ENCODE measurements at places on chromosomes 2 and 18.

GRCh38 chr2:197168705-197169104 is 141.9 kb downstream of the ANKRD44 start:
- DNase-seq, result peak; percentile 76

DNA sequence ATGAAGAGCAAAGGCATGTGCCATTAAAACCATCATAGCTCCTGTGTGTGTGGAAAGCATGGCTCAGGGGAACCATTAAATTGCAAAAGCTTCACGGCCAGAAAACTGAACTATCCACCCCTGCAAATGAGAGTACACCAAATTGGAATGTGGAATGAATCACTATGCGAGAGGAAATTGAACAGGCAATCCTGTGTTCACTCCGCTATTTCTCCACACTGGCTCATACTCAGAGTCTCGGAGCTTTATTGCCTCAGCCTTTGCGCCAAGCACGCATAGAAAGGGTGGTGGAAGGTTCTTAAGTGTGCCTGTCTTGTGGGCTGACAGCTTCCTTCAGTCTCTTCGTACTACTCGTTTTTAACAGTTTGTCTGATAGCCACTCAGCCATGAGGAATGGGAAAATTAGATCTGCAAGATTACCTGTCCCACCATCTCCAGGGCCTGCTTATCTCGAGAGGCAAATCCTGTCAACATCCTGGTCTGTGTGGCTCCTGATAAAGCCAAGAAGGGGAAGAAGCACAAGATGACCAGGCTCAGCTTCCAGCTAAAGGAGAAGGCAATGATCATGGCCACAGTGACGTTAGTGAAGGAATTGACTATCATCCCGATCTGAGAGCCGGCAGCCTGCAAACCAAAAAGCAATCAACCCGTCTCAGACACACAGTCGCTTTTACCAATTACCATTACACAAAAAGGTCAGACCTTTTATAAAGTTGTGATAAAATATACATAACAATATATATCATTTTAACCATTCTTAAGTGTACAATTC is 34.9 kb downstream of the G6PC2 start:
- no peak for DNase-seq

DNA sequence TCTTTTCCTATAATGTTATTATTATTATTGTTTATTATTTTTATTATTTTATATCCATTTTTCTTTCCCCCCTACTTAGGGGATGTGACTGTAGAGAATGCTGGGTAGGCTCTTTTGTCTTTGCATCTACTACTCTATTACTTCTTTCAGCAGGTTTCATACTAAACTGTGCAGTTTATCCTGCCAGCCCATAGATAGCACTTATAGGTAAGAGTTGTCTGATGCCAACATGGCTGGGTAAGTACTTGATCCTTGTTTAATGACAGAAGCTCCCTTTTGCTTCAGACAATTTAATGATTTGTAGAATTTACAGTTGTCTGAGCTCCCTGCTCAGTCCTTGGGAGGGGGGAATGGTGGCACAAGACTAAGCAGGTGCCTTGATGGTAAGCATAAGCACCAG is 262.9 kb upstream of the CDH2 start:
- DNase-seq, result no peak

- no peak for DNase-seq
Measured at GRCh38 chr2:53075760-53076159, 691.8 kb upstream of the CHAC2 start.

- DNase-seq, result no peak
Measured at GRCh38 chr2:241349941-241350340, 6.1 kb upstream of the FARP2 start.

DNA sequence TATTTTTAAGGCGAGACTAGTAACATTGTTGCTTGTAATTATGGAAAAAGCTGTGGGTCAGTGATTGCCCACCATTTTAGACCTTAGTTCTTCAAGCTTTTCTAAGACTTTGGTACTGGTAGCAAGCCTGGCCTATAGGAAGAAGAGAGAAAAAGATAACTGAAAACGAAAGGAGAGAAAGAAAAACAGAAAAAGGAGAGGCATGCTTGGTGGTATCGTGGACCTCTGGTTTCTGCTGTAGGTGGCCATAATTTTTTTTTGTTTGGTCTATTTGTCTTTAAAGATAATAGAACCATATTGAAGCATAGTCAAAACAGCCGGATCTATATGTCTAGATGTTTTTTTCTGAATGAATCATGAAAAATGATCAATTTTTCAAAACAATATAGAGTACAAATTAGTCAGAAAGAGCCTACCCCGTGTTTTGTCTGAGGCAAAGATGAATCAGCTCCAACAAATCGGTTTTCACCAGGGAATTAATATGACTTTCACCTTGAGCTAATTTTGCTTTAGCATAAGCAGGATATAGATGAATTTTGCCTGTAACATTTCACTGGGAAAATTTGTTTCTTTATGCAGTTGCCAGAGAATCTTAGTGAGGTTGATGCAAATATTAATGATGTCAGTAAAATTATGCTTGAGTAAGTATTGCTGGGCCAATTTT is 45.7 kb downstream of the CCDC85A start:
- DNase-seq, result no peak

DNA sequence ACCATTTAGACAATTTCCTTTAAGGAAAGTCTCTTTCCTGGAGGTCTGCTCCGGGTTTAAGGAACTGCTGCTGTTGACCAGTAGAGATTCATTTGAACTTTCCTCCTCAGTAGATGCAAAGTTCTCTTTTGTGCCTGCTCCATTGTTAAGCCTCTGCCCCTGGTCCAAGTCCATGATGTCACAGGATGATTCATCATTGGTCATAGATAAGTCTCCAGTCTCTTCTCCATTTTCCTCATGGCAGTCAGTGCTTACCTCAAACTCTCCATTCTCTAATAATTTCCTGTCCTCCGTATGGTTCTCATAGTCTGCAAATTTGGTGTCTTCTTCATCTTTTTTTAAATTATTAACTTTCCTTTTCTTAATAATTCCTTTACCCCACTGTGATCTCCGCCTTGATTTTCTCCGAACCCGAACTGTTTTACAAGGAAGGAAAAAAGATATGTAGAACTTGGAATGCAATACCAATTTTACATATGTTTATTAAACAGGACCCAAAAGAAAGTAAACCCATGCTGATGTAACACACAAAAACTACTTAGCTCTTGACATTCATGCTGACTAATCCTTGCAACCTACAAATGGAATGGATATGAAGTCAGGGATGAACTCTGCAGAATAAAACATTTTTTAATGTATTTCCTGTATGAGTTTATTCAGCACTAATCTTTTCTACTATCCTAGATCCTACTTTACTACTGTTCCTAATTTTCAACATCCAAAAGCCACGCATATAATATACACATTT is 169.1 kb downstream of the ATAD2B start:
- DNase-seq, result no peak

DNA sequence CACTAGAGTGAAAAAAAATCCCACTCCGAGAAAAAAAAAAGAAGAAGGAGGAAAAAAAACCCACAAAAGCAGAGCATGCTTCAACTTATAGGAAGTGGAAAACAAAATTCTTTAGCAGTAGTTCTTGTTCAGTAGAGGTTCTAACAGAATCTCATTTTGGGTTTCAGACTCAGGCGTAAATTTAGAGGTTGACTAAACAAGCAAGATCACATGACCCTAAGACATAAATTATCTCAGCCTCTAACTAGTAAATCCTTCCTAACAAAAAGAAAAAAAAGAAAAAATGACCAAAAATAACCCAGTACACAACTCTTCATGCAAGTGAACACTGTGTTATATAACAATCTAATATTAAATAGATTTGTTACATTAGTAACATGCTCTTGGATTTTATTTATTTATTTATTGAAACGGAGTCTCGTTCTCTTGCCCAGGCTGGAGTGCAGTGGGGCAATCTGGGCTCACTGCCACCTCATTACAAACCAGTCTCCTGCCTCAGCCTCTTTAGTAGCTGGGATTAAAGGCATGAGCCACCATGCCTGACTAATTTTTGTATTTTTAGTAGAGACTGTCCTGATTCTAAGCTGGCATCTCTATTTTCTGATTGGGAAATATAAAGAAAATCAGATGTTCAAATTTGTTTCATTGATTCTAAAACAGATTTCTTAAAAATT is 35.4 kb downstream of the PPP4R3B start:
- DNase-seq, result no peak

GRCh38 chr2:110768591-110768990 is 36.2 kb downstream of the ACOXL start:
- DNase-seq, result no peak

GRCh38 chr18:24809173-24809950 is 348.9 kb downstream of the HRH4 start:
- DNase-seq, result no peak

DNA sequence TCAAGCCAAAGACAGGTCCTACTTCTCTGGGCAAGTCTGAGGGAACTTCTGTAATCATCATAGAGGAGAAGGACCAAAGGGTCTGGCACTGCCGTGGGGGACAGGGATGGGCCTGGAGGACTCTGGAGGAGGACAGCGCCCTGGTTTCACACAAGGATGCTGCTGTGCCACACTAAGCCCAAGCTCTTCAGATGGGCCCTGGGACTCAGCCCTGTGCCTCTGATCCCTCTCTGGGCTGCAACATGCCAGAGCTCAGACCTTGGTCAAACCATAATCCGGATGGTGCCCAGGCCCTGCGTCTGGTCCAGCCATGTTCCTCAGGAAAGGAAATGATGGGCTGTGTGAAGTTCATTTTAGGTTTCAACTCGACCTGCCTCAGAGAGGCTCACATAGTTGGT is 222.0 kb upstream of the COPS8 start:
- DNase-seq, result no peak

GRCh38 chr2:91442246-91442905 is 2750.9 kb downstream of the RPIA start:
- DNase-seq, result peak; percentile 8
